ENCODE measurements at places on chromosomes 4 and X.

GRCh38 chr4:173801361-173801760, 271.3 kb upstream of the HAND2 start:
- DNase-seq = no peak

GRCh38 chr4:139525414-139525813, 30.6 kb downstream of the SETD7 start:
- DNase-seq = no peak

- no peak for DNase-seq
Measured at GRCh38 chr4:114088481-114088880, 109.0 kb upstream of the ARSJ start.

DNA sequence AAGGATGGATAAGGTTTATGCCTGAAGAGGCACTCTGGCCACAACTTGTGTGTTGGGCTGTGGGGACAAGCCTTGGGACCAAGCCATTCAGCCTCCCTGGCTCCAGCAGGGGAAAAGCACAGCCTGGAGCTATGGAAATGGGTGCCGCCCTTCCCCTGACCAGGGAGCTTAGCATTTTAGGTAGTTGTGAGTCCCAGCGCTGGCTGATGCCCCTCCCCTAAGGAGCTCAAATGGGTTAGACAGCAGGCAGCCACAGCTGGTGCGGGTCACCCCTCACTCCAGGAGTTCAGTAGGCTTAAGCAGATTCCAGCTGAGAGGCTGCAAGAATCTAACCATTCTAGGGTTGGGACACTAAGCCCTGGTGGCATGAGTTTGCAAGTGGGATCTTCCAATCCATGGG, 172.9 kb downstream of the KCNIP4 start:
- no peak for DNase-seq

DNA sequence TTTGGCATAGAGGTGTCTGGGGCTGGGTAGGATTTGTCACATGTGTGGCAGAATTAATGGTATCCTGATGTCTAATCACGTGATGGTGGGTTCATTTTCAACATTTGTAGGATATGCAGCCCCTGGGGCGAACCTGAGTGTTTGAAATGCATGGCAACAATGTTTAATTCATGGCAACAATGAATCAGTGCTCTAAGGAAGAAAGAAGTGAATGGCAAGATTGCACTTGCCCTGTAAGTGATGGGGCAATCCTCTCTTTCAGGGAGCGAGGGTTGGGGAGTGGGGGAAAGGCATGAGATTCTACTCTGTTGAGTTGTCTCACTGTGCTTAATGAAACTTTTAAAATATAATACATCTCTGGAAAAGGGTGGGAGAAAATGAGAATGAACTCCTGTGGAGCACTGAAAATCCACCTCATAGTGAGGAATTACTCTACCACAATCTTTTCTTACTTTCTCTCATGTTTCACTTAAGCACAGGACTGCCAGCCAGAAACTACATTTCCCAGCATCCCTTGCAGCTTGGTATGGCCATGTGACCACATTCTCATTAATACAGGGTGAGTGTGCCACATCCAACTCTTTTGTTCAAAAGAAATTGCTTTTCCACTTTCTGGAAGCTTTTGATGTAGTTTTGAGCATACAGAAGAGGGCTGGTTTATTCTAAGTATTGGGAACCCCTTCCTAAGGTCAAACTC, 64.0 kb upstream of the PGM2 start:
- DNase-seq = peak; percentile 63

DNA sequence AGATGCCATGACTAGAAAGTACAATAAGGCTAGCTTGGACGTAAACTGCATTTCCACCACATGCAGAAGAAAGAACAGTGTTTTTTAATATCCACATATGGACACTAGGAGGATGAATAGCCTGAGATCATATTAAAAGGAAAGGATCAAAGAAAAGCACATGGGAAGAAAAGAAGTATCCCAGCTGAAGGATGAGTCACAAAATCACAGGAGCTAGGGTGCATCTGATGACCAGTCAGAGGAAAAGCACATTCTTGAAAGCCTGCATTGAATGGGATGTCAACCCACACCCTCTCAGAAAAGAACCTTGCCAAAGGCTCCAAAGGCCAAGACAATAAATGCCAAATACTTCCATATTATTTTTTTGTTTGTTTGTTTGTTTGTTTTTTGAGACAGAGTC, 56.8 kb upstream of the PRDX4 start:
- DNase-seq = no peak

- no peak for DNase-seq
Measured at GRCh38 chr4:173489514-173489913, 40.5 kb downstream of the HAND2 start.

DNA sequence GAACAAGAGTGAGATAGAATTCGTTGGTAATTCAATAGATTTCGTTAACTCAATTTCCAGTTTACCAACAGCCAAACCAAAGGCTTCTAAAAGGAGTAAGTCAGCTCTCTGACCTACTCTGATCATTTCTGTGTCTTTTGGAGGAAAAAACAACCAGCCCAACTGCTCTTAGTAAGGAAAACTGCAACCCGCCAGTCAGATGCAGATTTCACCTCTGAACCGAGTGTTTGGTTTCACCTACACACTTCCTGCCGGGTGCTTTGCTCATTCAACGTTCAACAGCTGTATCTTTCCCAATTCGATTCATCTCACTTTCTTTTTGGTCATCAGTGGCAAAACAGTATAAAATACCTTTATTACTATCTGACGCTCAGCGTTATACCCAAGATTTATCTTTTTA, 24.5 kb downstream of the TMSB4X start:
- no peak for DNase-seq

DNA sequence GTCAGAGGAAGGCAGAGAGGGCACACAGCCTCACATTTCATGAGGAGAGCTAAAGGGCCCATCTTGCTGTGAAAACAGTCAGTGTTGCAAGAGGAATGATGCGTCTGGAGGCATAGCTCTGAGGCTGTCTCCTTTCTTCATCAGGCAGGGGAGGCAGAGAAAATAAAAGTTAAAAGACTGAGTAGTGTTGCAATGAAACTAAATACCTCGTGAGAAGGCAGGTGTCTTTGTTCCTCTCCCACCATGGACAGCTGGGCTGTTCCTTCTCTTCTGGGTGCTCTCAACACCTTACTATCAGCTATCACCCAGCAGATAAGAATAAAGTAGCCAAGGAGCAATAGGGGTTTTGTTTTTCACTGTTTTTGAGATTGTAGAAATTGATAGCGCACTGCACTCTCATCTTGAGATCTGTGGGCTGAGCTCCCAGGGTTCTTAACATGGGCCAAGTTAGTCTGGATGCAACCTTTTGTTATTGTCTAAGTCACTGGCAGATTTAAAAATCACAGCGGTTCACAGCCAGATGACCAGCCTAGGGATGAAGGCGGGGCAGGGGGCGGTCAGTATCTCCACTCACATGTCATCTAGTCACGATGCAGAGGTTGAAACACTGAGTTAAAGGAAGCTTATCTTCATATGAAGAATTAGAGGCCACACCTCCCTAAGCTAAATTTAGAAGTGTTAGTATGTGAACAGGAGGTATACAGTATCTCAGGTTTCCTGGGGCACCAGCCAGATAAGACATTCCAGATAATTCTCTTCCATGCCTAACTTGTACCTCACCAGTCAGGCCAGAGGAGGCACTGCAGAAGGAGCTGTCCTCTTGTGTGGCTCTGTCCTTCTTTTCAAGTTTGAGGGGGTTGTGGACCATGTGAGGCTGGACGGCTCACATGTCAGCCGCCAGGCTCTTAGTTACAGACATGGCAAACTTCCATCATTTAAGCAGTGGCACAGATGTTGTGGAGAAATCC, 36.9 kb downstream of the PARM1 start:
- DNase-seq = no peak

Data from left renal pelvis (tissue), 4 donors.